Stimulated activated CD8-positive, alpha-beta memory T cell treated with anti-CD3 and anti-CD28 coated beads, Interleukin-2, amount 100 ng/mL, for 1 hour (primary cell): ENCODE measurements at places on chromosomes 11 and 22.

- no peak for DNase-seq
Observed at GRCh38 chr11:60762851-60763691, 6.4 kb downstream of the MS4A15 start.

DNA sequence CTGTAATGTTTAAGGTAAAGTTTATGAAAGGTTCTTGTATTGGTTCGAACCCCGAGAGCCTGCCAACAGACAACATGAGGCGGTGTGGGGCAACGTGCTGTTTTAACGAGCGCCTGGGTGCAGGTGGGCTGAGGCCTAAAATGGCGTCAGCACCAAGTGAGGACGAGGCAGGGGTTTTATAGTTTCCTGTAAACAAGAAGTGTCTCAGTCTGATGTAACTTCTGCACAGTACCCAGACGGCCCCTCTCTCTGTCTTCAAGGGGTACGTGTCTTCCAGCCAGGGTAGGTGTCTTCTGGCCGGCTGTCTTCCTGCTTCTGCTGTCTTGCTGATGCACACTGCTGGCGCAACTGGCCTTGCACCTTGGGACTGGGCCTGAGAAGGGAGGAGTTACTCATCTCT, 2.7 kb downstream of the PPFIBP2 start:
- no peak for DNase-seq

- no peak for DNase-seq
Observed at GRCh38 chr11:76661306-76661751, 9.2 kb downstream of the LRRC32 start.

DNA sequence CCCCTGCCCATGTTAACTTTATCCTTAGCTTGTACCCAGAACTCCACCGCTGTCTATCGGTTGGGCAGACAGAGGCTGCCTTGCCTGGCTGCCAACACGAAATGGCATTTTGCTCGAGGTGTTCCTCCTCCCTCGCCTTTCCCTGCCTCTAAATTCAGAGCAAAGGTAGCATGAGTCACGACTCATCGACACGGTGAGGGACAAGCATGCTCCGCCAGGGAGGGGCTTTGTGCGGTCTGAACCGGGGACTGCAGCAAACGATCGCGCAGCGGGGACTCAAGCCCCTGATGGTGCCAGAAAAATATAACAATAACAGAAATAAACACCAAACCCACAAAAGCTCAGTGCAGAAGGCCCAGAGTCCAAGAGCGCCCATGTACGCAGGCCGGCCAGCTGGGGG, 52.3 kb downstream of the RTL6 start:
- DNase-seq: no peak

GRCh38 chr11:8641332-8641731, 41.1 kb downstream of the TRIM66 start:
- DNase-seq: no peak

DNA sequence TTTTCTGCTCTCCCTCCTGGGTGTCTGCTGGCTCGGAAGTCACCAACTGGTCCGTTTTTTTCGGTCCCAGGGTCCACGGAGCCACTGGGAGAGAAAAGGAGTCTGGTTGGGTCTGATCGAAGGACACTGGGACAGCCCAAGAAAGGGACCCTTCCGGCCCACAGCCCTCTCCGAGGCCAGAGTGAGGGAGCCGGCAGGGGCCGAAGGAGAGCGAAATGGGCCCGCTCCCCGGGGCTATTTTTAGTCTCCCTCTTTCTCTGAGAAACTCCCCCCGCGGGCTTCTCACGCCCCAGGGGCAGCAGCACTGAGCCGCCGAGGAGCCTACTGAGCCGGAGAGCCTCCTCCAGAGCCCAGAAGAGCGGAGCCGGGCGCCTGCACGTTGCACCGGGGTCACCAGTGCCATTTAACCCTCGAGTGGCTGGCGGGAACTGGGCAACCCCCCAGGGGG, 1.9 kb downstream of the ESAM start:
- DNase-seq: no peak

GRCh38 chr11:59267736-59268475, 55.2 kb upstream of the MPEG1 start:
- DNase-seq: no peak

- no peak for DNase-seq
Observed at GRCh38 chr11:118448294-118448693, 12.0 kb downstream of the KMT2A start.

GRCh38 chr11:122851366-122851966, 13.2 kb downstream of the CRTAM start:
- DNase-seq: no peak

- no peak for DNase-seq
Observed at GRCh38 chr11:8003187-8003586, 16.1 kb downstream of the EIF3F start.

DNA sequence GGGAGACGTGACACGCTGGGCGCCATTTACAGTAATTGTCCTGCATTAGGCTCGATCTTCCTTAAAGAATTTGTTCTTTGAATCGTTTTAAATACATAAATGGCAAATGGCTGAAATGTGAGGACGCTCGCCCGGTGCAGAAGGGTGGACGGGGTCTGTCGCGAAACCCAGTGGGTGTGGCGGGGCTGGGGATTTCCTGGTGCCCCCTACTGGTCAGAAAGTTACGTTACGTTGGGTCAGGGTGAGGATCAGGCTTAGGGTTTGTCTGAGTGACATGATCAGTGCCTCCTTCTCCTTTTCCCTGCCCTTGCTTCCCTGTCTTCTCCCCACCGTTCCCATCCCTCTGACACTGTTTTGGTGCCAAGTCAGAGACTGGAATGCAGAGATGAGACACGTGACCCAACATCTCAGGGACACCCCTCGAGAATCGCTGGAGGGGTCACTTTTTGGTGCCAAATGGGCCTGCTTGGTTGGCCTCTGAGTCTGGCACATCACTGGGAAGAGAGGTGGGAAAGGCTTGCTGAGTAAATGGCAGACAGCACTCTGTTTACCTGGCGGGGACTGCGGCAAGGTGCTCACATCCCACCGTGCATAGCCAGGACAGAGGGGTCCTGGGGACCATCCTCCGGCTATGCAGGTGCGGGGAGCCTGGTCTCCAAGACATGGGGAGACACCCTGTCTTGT, 1107.6 kb downstream of the BRD1 start:
- no peak for DNase-seq

GRCh38 chr11:64998141-64998540, 1.4 kb upstream of the BATF2 start:
- DNase-seq: no peak

DNA sequence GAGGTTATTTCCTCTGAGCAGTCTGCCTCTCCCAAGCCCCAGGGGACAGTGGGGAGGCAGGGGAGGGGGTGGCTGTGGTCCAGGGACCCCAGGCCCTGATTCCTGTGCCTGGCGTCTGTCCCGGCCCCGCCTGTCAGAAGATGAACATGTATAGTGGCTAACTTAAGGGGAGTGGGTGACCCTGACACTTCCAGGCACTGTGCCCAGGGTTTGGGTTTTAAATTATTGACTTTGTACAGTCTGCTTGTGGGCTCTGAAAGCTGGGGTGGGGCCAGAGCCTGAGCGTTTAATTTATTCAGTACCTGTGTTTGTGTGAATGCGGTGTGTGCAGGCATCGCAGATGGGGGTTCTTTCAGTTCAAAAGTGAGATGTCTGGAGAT, 3.1 kb downstream of the PIM3 start:
- no peak for DNase-seq

DNA sequence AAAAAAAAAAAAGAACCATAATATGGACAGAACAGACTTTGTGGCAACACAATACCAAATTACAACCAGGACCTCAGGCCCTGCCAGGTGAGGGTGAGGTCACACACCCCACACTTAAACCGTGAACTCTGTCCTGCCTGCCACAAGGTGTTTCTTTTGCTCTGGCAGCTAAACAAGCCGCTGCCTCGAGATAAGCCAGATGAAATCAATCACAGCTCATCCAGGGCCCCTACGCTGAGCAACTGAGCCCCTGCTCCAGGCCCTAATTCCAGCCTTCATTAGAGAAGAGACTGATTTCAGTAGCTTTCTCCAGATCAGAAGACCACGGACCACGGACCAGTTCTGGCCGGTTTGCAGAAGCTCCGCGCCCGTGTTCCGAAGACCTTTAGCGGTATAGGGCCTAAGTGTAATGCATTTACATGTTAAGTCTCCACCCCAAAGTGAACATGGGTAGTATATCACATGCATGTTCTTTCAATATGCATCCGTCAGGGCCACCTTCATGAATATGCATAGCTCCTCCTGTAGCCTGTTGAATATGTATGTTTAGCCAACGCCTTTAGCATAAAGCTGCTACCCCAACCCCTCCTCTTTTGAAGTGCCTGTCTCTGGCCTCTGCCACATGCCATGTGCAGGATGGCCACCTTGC, 14.8 kb upstream of the RAC2 start:
- DNase-seq: no peak

DNA sequence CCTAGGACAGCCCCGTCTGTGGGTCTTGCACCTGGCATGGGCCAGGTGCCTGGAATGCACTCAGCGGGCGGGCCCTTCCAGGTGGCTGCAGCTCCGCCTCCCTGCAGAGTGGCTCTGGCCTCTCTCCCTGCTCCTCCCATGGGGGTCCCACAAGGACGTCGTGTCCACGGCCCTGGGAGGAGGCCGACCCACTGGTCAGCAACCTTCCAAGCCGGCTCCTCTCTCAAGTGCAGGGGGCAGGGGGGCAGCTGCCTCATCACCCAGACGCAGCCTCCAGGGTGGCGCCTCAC, 41.9 kb downstream of the CERK start:
- DNase-seq: no peak

- no peak for DNase-seq
Observed at GRCh38 chr11:41313226-41313625, 146.2 kb downstream of the LRRC4C start.

- no peak for DNase-seq
Observed at GRCh38 chr22:19187716-19188563, 9.4 kb upstream of the SLC25A1 start.

DNA sequence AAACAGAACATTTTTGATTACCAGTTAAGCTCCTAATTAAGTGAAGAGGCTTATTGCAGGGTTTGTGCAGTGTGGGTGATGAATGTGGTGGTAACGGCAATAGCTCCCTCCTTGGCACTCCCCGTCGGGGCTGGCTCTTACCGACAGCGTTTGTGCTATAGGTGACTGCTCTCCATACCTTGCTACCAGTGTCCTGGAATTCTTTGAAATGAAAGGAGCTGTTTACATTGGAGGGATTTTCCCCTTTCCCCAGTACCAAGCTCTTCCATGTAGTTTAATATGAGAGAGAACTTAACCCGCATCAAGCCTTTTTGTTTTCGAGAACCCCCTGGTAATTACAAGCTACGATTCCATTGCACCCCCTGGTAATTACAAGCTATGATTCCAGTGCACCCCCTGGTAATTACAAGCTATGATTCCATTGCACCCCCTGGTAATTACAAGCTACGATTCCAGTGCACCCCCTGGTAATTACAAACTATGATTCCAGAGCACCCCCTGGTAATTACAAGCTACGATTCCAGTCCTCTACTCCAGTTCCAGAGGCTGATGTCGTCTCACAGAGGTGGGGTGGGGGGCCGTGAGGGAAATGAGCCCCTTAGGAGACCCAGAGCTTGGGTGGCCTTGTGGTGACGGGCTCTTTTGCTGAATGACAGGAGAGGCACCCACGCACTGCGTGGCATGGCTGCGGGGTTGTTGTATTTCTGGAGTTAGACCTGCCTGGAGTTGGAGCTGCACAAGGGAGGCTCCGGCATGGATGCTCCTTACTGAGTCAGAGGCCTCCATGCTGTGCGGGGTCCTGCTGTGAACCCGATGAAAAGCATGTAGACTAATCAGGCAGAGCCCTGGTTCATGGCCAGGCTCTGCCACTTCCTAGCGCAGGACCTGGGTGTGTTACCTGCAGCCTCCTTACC, 205.3 kb downstream of the TBC1D22A start:
- no peak for DNase-seq

GRCh38 chr11:134252346-134253187, 585 bp downstream of the THYN1 start:
- no peak for DNase-seq

DNA sequence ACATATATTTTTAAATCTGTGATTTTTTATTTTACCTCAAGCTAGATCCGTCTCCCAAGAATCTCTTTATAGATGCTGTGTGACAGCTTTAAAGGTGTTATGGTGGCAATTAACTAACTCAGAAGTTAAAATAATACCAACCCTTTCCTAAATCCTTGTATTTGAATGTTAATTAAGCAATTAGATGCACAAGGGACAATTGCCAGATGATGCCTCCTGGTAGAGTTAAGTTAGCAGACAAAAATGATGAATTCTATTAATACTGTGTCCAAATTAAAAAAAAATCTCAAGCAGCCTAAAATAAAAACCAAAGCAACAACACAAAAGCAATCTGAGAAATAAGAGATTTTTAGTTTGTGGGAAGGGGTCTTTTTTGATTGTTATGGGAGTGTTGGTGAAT, 78.9 kb downstream of the FANCF start:
- no peak for DNase-seq
